Neural progenitor cell (in vitro differentiated cells): ENCODE measurements at places on chromosomes 2 and 18. TPM values are rescaled to one million over a fixed set of nuclear protein-coding genes. Genes with fewer than 3 reads are reported as not detected.

IL18R1 gene
- 0.07 TPM in 1 of 2 replicates, not detected in the other for total RNA-seq

TUBA3E gene
- total RNA-seq = not detected in 2 replicates

DNER gene
- 0.97 and 1.4 TPM in 2 replicates for total RNA-seq

GKN2 gene
- total RNA-seq = not detected in 2 replicates

SDC1 gene
- 27.5 and 54.0 TPM in 2 replicates for total RNA-seq
